ENCODE measurements at places on chromosomes 2 and 18.

DNA sequence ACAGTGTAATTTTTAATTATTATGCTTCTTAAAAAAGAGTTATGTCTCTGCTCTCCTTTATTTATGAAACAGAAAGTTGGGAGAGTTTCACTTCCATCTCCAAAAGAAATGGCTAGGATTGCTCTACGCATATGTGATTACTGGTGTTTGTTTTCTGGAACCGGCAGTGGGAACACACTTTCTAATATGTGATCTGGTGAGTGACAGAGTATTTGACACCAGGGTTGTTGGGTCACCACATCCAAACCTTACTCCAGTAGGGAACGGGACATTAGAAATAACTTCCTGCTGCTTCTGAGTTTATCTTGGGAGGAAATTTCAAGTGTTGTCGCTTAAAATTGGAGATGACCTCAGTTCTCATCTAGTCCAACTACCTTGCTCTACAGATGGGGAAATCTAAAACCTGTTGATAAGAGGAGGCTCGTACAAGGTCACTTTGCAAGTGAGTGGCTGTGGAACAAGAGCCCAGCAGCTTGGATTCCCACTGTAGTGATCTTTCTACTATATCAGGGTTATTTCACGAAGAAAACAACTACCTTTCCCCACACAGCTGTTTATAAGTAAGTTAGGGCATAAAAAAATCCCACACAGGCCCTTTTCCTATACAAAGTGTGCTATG lies 108.5 kb downstream of the TTC32 start:
- no peak for DNase-seq

- no peak for DNase-seq
Measured at GRCh38 chr2:144498277-144498676, 21.6 kb downstream of the ZEB2 start.

GRCh38 chr2:105701042-105701441 lies 43.7 kb upstream of the NCK2 start:
- DNase-seq, result no peak

DNA sequence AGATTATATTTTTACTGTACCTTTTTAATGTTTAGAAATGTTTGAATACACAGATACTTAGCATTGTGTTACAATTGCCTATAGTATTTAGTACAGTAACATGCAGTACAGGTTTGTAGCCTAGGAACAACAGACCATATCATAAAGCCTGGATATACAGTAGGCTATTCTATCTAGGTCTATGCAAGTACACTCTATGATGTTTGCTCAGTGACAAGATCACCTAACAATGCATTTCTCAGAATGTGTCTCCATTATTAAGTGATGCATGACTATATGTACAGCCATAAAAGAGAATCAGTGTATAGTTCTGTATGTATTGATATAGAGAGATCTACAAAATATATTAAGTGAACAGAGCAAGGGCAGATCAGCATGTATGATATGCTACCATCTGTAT lies 616.4 kb downstream of the XIRP2 start:
- DNase-seq, result no peak

GRCh38 chr2:224640679-224641078 lies 55.5 kb upstream of the CUL3 start:
- no peak for DNase-seq

DNA sequence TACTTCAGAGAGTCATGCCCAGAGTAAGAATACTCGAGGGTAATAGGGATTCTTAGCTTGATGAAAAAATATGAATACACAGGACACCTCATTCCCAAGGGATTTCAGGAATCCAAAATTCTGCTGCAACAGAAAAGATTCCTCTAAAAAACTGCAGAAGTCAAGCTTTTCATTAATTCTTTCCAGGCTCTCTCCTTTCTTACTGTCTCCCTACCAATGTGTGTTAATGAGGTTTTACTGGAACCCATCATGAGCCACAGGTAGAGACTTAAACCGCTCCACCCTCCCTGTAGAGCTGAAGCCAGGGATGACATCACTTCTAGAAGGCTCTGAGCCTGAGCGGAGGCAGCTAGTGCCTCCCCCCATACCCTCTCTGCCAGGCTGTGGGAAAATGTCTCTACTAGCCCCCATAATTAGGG lies 3.4 kb downstream of the SDC1 start:
- DNase-seq, result no peak

DNA sequence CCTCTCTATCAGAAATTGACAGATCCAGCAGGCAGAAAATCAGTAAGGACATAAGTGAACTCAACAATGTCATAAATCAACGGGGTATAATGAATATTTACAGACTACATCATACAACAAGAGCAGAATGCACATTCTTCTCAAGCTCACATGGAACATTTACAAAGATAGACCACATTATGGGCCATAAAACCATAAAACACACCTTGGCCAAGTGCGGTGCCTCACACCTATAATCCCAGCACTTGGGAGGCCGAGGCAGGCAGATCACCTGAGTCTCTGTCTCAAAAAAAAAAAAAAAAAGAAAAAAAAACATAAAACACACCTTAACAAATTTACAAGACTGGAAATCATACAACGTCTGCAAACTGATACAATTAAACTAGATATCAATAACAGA lies 36.7 kb downstream of the FBXO15 start:
- DNase-seq, result no peak

DNA sequence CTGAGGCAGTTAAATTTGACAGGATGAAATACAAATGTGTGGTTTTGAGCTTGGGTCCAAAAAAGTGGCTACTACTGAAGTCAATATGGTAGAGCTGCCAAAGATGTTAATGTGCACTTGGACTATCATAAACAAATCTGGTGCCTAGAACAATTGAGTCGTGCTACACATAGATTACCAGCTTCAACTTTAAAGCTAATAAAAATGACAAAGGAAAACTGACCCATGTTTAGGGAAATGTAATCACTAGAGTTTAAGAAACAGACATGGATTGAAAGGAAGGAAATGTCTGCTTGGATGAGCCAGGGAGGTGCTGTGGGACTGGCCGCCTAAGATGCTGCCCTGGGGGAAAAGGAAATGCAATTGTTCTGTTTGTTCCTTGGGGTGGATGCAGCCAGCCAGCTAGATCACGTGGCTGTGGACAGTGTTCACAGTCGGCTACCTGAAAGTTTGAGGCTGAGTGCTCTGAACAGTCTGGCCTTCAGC lies 36.6 kb downstream of the CYB5A start:
- no peak for DNase-seq

GRCh38 chr2:10414591-10414990 lies 33.5 kb downstream of the ODC1 start:
- no peak for DNase-seq

- no peak for DNase-seq
Measured at GRCh38 chr2:239061824-239062570, 214.1 kb downstream of the TWIST2 start.

DNA sequence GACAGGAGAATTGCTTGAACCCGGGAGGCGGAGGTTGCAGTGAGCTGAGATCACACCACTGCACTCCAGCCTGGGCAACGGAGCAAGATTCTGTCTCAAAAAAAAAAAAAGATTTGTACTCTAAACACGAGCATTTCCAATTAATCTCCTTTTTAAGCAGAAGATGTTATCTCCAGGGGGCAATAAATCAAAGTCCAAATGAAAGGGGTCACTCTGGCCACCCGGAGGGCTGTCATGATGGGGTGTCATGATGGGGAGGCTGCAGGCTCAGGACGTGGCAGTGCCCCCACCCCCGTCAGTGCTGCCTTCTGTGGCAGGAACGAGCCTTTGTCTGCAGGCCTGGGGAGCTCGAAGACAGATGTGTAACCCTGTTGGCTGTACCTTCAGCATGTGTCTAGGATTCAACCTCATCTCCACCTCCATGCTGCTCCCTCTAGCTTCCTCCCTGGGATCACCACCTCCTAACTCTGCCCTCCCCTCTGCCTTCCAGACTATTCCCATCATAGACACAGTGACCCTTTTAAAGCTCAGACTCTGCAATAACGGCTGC lies 76.9 kb upstream of the YWHAQ start:
- no peak for DNase-seq

GRCh38 chr2:66031236-66031635 lies 403.7 kb upstream of the MEIS1 start:
- no peak for DNase-seq

GRCh38 chr2:18284331-18284730 lies 276.1 kb downstream of the RDH14 start:
- DNase-seq, result no peak

DNA sequence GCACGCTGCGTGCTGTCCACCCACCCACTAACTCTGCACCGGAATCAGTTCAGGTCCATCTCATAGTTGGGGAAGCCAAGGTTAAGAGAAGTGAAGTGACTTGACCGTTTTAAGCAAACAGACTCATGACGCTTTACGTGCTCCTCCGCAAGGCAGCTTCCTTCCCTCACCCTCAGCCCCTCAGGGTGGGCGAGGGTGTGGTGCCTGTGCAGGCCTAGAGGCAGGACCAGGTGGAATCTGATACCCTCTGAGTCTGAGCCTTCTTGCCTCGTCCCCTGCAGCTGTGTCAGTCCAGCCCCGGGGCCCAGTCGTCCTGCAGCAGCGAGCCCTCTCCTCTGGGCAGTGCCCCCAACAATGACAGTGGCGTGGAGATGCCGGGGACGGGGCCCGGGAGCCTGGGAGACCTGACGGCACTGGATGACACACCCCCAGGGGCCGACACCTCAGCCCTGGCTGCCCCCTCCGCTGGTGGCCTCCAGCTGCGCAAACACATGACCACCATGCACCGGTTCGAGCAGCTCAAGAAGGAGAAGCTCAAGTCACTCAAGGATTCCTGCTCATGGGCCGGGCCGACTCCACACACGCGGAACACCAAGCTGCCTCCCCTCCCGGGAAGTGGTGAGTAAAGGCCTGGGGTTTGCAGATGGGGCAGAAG lies 250.5 kb downstream of the GLI2 start:
- DNase-seq, result no peak

DNA sequence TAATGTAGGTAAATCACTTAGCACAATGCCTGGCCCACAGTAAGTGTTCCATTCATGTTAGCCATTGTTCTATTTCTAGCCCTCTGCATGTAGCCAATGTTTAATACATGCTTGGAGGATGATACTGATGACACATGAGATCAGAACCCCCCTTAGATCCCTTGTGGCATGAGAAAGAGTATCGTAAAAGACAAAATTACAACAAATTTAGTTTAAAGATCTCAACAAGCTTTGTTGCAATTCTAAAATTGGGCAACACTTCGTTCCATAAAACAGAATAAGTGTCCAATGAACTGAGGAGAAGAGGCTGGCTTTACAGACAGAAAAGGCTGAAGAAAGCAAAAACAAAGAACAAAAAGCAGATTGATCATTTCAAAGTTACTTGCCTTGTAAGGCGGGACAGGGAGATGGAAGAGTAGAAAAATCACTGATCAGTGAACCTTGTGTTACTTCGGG lies 148.7 kb upstream of the SLC1A4 start:
- no peak for DNase-seq

DNA sequence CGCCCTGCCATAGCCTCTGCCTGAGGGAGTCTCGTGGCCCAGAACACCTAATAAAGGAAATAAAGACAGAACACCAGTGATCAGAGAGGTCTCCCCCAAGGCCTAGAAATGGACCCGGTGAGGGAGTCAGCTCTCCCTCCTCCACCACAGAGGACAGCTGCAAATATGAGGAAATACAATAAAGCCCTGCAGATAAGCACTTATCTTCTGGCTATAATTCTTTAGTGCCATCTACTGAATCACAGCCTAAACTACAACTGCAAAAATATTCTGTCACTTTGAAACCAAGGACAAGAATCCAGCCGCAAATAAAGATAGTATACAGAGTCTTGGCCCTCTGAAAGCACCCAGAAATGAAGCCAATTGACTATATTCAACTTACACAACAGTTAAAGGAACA lies 42.4 kb upstream of the TACR1 start:
- peak; percentile 17 for DNase-seq

All from HEK293T (cell line).